ENCODE measurements at places on chromosomes 7 and 10.

DNA sequence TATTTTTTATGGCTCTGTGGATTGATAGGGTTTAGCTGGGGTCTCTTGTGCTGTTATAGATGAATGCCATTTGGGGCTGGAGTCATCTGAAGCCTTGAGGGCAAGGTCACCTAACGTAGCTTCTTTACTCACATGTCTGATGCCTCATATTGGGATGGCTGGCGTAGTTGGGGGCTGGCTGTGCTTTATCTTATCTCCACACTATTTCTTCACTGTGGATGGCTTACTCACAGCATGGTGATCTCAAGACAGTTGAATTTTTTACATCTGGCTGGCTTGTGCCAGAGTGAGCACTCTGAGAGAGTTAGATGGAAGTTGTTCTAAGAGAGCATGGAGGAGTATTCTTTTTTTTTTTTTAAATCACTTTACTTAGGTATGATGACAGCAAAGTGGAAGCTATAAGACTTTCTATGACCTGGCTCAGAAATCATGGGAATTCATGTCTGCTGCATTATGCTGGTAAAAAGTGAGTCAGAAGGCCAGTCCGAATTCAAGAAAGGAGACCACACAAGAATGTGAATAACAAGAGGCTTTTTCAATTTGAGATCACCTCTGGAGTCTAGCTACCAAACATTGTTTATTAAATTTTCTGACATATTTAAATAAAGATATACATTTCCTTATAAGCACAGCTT lies 252.4 kb upstream of the TPK1 start:
- DNase-seq = no peak

DNA sequence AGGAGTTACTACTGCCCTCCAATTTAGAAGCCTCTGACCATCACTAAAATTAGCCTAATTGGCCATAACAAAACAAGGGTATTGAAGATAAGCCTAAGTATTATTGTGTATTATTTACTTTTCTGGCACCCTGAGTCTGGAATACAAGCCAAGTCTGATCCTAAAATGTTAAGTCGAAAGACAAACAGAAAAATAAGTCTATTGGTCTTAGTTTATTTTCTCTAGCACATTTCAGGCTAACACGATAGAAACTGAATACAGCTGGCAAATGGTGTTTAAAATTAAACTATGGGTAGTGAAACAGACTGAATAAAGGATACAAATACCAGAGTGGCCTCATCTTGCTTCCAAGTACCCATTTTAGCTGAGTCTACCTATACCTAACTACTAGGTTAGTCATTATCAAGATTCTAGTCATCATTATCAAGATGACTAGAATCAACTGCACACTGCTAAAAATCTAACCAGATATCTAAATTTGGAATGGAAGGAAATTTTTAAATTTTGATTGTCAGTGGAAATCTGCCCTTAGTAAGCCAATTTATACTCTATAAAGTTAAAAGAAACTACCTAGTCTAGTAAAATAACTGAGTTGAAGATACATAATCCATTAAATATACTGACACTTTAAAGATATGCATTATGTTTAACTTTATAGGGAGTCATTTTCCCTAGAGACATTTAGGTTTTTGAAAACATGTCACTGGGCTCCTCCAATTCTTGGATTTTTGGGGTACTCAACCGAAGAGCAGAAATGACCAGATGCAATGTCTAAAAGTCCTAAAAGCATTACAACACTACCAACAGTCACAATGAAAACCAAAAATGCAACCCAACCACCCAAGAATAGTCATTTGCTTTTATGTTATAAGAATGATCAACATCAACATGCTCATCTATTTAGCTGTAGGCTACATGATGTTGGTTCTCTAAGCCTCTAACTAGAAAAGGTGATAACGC lies 80.9 kb downstream of the NT5C2 start:
- no peak for DNase-seq

DNA sequence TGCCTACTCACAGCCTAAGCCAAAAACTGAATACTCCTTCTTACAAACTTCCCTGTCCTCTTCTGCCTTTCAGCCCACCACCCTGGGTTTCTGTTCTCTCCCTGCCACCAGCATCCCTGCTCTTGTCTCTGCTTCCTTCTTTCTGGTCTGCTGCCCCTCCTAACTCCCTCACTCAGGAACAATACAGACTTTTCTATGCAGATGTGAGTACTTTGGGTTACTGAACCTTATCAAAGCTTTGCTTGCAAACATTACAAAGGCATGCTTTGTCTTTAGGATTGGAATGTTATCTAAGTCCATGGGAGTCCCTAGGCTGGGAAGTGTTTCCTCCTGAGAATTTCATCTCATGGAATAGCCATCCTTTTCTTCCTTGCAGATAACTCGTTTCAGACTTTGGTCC lies 28.9 kb downstream of the CNNM1 start:
- no peak for DNase-seq

GRCh38 chr7:19437446-19437845 lies 271.4 kb downstream of the POLR1F start:
- no peak for DNase-seq

DNA sequence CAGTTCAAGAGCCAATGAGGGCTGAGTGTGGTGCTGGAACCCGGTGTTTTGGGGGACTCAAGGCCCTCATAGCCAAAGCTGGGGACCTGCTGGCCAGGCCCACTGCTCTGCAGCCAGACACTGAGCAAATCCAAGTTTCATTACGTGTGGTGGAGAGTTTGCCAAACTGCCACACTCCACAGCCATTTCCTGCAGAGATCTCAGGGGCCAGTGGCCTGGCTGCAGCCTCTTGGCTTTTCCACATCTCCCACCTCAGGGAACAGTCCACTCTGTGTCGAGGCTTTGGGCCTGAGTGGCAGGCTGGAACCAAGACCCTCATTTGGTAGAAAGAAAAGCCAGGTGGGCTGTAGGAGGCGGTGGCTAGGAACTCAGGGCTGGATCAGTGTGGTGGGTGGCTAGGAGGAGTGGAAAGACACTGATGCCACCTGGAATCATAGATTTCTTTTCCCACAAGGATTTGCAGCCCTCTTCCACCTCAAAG lies 3.2 kb downstream of the HOXA11 start:
- peak; percentile 0 for DNase-seq

DNA sequence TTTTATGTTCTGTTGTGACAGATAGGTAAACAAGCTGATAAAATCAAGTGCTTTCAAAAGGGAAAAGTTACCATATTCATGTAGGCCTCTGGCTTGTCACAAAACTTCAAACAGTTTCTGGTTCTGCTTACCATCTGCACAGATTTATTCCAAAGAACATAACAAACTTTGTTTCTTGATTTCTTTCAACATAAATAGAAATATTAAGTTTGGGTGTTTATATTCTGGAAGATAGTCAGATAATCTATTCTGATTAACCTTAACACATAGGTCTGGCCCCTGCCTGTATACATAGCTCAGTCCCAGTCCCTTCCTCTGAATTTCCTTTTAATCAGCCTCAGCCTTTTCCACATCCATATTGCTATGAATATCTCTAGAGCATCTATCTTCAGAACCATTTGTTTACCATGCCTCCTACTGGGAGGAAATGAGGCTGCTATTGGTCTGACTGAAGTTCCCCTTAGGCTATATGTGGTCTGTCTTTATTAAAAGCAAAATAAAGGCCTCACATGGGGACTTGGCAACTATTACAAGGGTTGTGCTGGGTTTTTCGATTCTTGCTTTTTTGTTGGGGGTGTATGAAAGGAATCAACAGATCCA lies 319.0 kb downstream of the HPSE2 start:
- DNase-seq = no peak

DNA sequence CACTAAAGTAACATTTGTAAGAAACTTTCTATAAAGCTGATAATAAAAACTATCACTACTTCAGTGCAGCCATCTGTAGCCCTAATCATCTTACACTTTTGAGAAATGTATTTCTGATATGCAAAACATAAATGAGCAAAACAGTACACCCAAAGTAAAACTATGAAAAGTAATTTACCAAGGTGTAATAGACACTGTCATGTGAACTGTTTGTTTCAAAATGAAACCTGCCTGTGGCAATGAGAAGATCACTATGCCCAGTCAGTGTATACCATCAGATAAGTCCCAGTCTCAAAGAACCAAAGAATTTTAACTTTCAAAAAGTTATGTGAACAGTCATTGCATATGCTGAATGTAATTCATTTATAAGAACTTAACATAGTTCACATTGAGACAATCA lies 398.1 kb downstream of the CDC14C start:
- DNase-seq = no peak

DNA sequence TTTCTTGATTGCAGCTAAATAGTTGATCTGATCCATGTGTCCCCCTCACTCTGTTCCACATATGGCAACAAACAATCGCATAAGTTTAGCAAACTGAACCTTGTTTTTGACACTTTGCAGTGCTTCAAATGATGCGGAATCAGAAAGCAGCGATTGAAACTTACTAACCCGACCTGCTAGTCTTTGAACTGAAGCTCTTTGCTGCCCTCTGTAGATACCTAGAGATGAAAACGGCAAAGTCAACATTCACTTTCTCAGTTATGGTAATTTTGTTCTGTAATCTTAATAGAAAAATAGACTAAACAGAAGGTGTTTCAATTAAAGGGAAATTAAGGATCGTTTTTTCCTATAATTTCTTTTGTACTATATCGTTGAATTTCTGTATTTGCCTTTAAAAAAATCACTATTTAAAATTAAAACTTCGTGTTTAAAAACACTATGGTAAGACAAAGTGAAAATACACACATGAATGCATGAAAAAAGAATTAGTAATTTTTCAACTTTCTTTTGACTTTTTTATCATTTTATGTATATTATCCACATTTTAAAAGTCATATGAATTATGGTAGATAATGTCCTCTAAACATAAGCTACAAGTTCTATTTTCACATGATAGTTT lies 276.5 kb downstream of the MAGI2 start:
- DNase-seq = no peak

- DNase-seq = no peak
Measured at GRCh38 chr10:79380946-79381721, 33.9 kb downstream of the PPIF start.

- DNase-seq = no peak
Measured at GRCh38 chr7:151963895-151964870, 7.9 kb downstream of the GALNTL5 start.

DNA sequence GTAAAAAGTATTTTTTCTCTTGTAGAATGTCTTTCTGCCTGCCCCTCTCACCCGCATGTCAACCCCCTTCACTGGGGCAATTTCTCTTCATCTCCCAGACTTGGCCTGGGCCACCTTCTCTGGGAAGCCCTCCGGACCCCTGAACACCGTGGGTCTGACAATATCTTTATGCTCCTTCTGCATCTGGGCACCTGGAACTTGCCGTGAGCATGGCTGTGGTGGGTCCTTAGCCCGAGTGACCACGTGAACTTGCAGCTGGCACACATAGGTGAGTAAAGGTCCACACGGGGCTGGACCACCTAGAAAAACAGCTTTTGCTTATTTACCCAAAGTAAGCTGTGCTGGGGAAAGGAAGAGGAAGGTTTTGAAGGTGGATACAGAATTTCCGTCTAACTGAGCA lies 600.2 kb downstream of the DNAJB6 start:
- DNase-seq = no peak
